Activated CD8-positive, alpha-beta T cell treated with anti-CD3 and anti-CD28 coated beads for 36 hours (primary cell): ENCODE measurements at places on chromosomes 16 and 17. TPM values are rescaled to one million over a fixed set of nuclear protein-coding genes. Genes with fewer than 3 reads are reported as not detected.

Gene ABCC3
- not detected for total RNA-seq

Gene C16orf74
- total RNA-seq, result 1.1 TPM

Gene GPR139
- not detected for total RNA-seq

Gene ASGR2
- total RNA-seq, result not detected

Gene CTNS
- total RNA-seq, result 6.4 TPM

Gene MMP28
- 0.41 TPM for total RNA-seq

Gene CLEC3A
- not detected for total RNA-seq

Gene SCGB1C2
- total RNA-seq, result not detected

GRCh38 chr17:42531455-42532354 lies 4.3 kb upstream of the NAGLU start:
- peaks cover 42% of the 10 kb centered on the region for H3K4me1 ChIP-seq
- peak overlapping the region; percentile 27 for H3K27ac ChIP-seq
- no peaks in the 10 kb centered on the region for H3K36me3 ChIP-seq
- no peaks in the 10 kb centered on the region for H3K27me3 ChIP-seq
- DNase-seq, result peak; percentile 64
